Activated CD8-positive, alpha-beta T cell treated with anti-CD3 and anti-CD28 coated beads, Interleukin-2, amount 10 ng/mL, durations not matched to agents 7 days and 5 days (primary cell): ENCODE measurements at places on chromosomes 5 and 9. TPM values are rescaled to one million over a fixed set of nuclear protein-coding genes. Genes with fewer than 3 reads are reported as not detected.

GRCh38 chr5:151475388-151475787 lies 28.0 kb downstream of the SLC36A1 start:
- no peak overlapping the region for H3K27ac ChIP-seq
- H3K4me1 ChIP-seq: no peaks in the 10 kb centered on the region
- no peaks in the 10 kb centered on the region for H3K36me3 ChIP-seq
- no peaks in the 10 kb centered on the region for H3K27me3 ChIP-seq
- H3K4me3 ChIP-seq: no peak overlapping the region

- peaks cover 2% of the 10 kb centered on the region for H3K27me3 ChIP-seq
- no peak overlapping the region for H3K4me3 ChIP-seq
- H3K4me1 ChIP-seq: peaks cover 7% of the 10 kb centered on the region
- DNase-seq: peak; percentile 21
Measured at GRCh38 chr5:168076561-168076991, 214.9 kb upstream of the WWC1 start.

DNA sequence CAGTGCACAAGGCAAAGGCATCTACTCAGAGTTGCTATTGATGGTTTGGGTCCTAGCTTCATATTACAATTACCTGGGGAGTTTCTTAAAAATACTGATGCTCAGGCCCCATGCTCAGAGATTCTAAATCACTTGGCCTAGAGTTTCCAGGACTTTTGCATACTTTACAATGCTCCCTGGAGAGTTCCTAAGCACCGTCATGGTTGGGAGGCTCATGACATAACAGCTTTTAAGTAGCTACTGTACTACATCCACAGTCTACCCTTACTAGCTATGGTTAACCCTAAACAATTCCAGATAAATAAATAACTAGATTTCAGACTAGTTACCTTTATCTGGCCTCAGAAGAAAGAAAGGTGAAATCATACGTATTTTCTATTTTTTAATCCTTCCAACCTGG lies 414.4 kb downstream of the PDE4D start:
- no peaks in the 10 kb centered on the region for H3K36me3 ChIP-seq
- no peaks in the 10 kb centered on the region for H3K4me1 ChIP-seq
- H3K27ac ChIP-seq: no peak overlapping the region
- peaks cover 8% of the 10 kb centered on the region for H3K27me3 ChIP-seq

DNA sequence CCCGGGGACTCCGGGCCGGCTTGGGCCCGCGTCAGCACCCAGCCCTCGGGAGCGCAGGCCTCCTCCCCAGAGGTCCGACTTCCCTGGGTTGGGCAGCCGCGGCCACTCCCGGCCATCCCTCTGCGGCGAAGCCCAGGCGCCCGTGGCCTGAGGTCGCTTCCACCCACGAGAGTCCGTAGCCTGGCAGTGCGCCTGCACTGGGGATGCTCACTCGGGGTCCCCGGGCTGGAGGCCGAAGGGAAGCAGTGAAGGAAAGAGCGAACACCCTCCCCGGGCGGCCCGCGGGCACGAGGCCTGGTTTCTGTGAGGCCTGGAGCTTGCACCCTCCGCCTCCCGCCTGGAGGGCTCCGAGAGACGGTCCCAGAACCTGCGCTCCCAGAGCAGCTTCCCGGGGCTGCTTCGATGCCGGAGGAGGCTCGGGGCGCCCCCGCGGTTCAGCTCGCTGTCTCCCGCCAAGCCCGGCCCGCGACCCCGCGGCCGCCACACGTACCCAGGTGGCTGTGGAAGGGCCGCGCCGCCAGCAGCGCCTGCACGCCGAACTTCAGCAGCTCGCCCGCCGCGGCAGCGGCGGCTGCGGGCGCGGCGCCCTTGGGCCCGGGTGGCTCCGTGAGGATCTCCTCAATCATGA lies 607 bp downstream of the BARX1 start:
- DNase-seq: no peak
- peaks cover 71% of the 10 kb centered on the region for H3K27me3 ChIP-seq
- H3K36me3 ChIP-seq: peaks cover 10% of the 10 kb centered on the region
- H3K27ac ChIP-seq: no peak overlapping the region
- peaks cover 49% of the 10 kb centered on the region for H3K4me1 ChIP-seq

- DNase-seq: no peak
- no peaks in the 10 kb centered on the region for H3K4me1 ChIP-seq
- H3K36me3 ChIP-seq: no peaks in the 10 kb centered on the region
- no peak overlapping the region for H3K4me3 ChIP-seq
- H3K27me3 ChIP-seq: peaks cover 2% of the 10 kb centered on the region
Measured at GRCh38 chr5:175207321-175208040, 236.5 kb downstream of the DRD1 start.

DNA sequence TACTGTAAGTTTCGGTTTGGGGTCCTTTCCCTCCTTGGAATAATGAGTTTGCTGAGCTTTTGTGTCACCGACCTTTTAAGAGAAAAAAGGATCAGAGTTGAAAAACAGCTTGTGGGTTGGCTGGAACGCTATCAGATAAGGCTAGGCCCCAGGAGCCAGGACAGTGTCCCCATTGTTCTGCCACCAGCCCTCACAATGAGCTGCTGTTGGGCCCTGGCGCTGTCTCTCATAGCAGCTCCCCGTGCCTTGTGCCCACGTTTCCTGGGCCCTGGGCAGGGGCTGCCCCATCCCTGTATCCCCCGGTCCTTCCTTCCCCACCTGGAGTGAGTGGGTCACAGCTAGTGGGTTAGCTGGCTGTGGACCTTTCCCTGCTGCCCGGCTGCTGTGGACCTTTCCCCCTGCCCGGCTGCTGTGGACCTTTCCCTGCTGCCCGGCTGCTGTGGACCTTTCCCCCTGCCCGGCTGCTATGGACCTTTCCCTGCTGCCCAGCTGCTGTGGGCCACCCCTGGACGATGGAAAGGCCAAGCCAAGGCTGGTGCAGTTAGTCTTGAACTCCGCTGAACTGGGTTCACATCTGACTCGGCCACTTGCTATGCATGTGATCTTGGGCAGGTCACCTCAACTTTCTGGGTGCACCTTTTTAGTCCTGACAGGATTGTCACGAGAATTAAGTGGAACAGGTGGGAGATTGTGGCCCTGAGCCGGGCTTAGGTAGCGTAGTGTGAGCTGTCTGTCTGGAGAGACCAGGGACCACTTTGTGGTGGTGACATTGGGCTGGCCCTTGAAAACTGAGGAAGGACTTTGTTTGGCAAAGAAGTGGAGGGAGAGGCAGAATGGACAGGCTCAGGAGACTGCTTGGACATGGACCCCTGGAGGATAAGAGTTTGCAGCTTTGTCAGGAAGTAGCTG lies 99.5 kb downstream of the DAB2IP start:
- no peak for DNase-seq
- H3K4me3 ChIP-seq: no peak overlapping the region
- no peaks in the 10 kb centered on the region for H3K36me3 ChIP-seq
- H3K27ac ChIP-seq: peak overlapping the region; percentile 9
- no peaks in the 10 kb centered on the region for H3K27me3 ChIP-seq

GRCh38 chr9:124427281-124427680 lies 12.0 kb upstream of the PSMB7 start:
- no peak overlapping the region for H3K27ac ChIP-seq
- no peak overlapping the region for H3K4me3 ChIP-seq
- no peaks in the 10 kb centered on the region for H3K4me1 ChIP-seq
- H3K27me3 ChIP-seq: peaks cover 3% of the 10 kb centered on the region

DNA sequence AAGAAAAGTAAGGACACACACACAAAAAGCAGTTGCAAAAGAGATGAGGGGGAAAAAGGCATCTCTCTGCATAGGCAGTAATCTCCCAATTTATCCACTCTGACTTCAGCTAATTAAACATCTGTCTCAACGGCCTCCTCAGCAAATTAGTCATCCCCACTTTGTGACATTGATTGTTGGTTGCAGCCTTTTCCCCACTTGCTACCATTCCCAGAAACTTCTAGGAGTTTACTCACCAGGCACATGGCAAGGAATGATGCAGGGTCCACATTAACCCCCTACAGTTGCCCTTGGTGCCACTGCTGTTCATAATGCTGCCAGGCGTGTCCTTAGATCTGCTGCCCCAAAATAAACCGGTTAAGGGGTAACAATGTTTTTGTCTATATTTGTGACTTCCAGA lies 174.6 kb downstream of the MAPKAP1 start:
- no peak overlapping the region for H3K27ac ChIP-seq
- no peak for DNase-seq
- no peak overlapping the region for H3K4me3 ChIP-seq
- no peaks in the 10 kb centered on the region for H3K27me3 ChIP-seq
- H3K4me1 ChIP-seq: peaks cover 27% of the 10 kb centered on the region

GRCh38 chr5:82862711-82863110 lies 214.5 kb downstream of the TMEM167A start:
- no peak overlapping the region for H3K4me3 ChIP-seq
- no peak overlapping the region for H3K27ac ChIP-seq
- no peaks in the 10 kb centered on the region for H3K36me3 ChIP-seq

DNA sequence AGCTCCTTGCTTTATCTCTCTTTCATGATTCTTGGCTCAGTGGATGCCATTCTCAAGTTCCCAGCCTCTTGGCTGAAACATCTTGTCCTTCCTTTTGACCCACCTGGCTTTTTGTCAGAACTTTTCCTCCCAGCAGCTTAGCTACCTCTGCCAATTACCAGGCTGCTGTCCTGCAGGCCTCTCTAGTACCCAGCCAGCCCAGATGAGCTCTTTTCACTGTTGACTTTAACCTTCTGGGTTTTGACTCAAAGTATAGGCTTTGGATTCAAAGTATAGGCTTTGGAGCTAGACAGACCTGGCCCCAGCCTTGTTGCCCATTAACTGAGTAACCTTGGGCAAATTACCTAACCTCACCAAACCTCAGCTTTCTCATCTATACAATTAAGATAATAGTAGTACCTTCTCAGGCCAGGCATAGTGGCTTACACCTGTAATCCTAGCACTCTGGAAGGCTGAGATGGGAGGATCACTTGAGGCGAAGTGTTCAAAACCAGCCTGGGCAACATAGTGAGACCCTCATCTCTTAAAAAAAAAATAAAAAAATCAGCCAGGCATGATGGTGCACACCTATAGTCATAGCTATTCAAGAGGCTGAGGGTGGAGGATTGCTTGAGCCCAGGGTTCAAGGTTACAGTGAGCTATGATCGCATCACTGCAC lies 6.6 kb upstream of the TMEFF1 start:
- H3K27ac ChIP-seq: no peak overlapping the region
- no peak for DNase-seq
- no peak overlapping the region for H3K4me3 ChIP-seq

The MAMDC4 gene
- 15.8 TPM for total RNA-seq

The TMEM250 gene
- total RNA-seq: 57.0 TPM

The TLR4 gene
- 0.08 TPM for total RNA-seq

The EGFLAM gene
- not detected for total RNA-seq

The FGD3 gene
- total RNA-seq: 107 TPM
